NCI-H1105 (cell line): ENCODE measurements at places on chromosomes 3 and 15.

GRCh38 chr3:98777286-98777685, 14.1 kb downstream of the ST3GAL6 start:
- DNase-seq, result no peak

- no peak for DNase-seq
Measured at GRCh38 chr3:43025423-43025822, 46.3 kb downstream of the GASK1A start.

- DNase-seq, result no peak
Measured at GRCh38 chr3:13466781-13467180, 13.3 kb upstream of the HDAC11 start.

- DNase-seq, result peak; percentile 68
Measured at GRCh38 chr3:43998836-43999727, 242.6 kb upstream of the TOPAZ1 start.

DNA sequence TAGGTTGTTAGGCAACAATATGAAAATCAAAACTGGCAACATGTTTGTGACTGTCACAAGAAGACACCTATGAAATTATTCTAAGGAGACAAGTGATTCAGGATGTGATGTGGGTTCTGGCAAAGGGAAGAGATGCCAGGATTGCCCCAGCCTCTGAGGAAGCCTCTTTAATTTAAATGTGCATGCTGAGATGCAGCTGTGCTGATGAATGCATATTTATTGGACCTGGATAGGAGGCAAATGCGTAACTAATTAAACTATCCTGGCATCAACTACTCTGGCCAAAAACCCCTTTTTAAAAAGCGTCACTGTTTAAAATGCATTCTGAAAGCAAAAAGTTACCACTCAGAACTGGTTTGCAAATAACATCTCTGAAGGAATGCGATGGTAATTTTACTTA, 176.5 kb upstream of the DPH6 start:
- DNase-seq, result no peak
